MV-4-11 (cell line): ENCODE measurements at places on chromosomes 5 and 9.
A peak's percentile ranks its signal among the peaks of the same experiment; 100 is the strongest.

DNA sequence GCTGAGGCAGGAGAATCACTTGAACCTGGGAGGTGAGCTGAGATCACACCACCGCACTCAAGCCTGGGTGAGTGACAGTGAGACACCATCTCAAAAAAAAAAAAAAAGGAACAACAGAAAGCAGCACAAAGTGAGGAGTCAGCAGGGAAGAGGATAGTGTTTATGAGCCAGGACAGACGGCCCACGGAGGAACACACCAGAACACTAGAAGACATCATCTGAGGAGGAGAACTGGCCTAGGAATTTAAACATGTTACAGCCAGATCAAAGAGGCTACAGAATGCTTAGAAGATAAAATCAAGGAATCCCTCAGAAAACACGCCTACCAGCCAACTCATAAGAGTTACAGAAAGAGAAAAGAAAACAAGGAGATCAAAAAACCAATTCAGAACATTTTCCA is 12.2 kb downstream of the UBAC1 start:
- DNase-seq, result no peak

DNA sequence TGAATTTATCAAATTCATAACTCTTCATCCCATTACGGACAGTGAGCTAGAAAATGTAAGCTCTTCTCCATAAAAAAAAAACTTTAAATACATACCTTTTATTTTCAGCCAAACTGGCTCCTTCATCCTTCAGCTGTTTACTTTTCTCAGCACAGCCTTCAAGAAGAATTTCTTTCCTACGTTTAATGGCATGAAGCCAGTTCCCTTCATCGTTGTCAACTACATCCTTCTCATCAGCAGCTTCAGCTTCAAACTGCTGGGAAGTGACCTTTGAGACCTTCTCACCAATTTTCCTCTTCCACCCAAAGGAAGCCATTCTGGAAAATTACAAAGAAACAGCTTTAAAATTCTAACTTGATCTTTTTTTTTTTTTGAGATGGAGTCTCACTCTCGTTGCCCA is 9.1 kb downstream of the TTC33 start:
- DNase-seq, result no peak

DNA sequence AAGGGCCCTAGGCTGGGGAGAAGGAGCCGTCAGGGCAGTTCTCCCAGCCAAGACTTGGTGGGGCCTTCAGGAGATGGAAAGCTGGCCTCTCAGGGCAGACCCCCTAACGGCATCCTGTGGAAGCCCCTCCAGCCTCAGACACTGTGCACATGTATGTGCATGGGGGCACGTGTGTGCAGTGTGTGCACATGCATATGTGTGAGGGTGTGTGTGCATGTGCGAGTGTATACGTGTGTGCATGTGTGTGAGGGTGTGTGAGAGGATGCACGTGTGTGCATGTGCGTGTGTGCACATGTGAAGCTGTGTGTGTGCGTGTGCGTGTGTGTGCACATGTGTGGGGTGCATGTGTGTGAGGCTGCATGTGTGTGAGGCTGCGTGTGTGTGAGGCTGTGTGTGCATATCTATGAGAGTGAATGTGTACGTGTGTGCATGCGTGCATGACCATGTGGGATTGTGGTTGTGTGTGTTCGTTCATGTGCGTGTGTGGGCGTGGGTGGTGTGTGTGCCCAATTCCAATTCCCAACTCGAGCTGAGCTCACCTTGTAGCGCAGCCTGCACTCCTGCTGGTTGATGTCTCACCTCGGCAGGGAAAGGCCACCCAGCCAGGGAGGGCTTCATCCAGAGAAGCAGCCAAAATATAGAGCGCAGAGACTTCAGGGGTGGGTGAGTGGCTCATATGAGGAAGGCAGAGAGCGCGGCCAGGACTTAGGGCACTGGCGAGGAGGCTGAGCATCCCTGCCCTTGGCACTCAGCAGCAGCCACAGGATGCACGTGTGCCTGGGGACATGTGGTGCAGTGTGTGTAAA is 142.7 kb upstream of the PPP1R26 start:
- DNase-seq, result no peak

- no peak for DNase-seq
Observed at GRCh38 chr5:100421360-100421759, 113.8 kb upstream of the FAM174A start.

- no peak for DNase-seq
Observed at GRCh38 chr9:617445-618085, 223.9 kb upstream of the DMRT1 start.

- no peak for DNase-seq
Observed at GRCh38 chr5:53501054-53501453, 20.6 kb downstream of the FST start.

DNA sequence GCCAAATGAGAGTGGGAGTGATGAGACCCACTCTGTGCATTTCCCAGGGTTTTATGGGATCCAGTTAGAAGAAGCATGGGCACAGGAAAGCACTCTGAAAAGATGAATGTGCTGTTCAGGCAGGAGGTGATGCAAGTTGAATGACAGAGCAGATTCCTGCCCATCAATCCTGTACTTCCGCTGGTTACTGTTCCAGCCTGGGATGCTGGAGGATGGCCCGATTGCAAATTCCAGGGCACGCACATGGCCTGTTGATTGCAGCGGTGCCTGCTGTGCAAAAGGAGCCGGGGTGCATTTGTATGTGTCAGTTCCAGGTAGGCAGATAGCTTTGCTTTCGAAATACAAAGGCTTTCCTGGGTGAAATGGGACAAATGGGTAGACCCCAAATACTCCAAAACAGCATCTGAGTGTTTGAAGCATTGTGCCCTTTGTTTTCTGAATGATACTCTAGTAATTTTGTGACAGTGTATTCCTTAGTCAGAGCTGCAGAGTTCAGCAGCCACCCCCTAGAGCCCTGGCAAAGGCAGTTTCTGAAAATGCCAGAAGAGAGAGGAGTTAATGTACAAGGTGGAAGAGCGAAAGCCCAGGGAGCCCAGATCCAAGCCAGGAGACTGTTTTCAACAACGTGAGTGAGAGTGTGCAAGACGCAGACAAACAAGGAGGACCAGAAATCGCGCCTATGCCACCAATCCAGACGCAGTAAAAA is 454.2 kb upstream of the CLINT1 start:
- no peak for DNase-seq

GRCh38 chr9:38362852-38363588 is 29.5 kb upstream of the ALDH1B1 start:
- DNase-seq, result peak; percentile 85

DNA sequence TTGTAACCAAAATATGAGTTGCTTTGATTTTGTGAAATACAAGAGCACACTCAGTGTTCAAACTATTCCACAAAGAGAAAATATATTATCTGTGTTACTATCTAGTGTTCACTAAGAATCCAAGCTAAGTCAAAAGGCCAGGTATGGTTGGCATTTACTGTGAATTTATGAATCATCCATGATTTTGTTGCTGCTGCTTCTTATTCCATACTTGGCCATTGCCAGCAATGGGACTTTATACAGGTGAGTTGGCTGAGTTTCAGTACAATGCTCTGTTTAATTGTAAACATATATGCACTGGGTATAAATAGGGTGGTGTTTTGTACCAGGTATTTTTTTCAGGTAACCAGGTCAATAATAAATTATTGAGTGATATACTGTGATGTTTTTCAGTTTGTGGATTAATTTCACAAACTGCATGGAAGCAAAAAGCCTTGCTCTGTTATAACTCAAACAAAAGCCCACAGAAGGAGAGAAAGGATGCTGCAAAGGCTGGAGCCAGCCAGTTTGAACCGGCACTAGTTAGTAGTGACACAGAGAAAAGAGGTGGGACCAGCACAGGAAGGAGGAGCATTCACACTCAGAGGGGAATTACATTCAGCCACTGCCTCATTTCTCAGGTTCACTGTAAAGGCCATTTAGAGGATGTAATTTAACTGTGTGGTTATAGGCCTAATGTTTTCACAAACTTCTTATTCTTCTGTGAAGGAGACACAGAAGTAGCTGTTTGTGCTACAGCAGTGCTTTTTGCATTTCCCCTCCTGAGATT is 381.8 kb downstream of the ADGRV1 start:
- DNase-seq, result no peak

DNA sequence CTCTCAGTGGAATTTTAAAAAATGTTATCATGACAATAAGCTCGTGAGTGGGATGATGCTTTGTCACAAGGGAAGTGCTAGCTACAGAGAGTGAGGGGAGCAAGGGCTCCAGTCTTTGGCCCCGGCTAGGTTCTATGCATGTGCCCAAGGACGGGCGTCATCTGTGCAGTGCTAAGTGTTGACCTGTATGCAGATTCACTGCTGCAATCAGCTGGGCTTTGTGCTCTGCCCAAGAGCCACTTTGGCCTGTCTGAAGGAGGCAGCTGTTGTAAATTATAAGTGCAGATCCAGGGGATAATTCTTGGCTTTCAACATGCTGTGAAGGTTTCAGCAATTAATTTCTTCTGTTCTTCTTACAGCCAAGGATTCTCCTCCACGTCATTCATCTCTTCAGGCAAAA is 268.6 kb downstream of the PSAT1 start:
- DNase-seq, result no peak

GRCh38 chr5:153704110-153704509 is 213.6 kb downstream of the GRIA1 start:
- DNase-seq, result no peak
